ENCODE measurements at places on chromosomes 1 and 21.

DNA sequence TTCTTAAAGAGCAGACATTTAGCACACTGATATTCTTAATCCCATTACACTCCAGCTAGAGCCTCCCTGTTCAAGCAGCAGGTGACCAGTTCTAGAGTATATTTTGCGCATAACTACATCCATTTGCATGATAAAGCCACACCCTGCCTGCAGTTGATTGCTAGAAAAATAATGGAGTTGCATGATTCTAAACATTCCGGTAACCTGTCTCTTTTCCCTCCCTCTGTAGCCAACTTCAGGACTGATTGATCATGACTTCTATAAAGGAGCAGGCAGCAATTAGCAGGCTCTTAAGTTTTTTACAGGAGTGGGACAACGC is 14.9 kb downstream of the ARMH1 start:
- DNase-seq, result no peak

DNA sequence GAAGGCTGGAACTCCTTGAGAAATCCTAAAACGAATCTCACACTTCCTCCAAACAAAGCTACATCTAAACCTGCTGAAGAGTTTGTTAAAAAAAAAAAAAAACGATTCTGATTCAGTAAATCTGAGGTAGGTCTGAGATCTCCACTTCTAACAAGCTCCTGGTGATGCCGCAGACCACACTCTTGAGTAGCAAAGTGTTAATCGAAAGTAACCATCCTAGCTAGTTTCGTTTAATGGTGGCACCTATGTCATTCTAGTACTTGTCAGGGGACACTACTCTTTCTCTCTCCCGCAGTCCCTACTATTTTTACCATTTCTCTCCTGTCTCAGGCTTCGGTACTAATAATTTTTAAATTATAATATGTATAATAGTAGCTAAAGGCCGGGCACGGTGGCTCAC is 2.1 kb downstream of the CLCC1 start:
- no peak for DNase-seq

DNA sequence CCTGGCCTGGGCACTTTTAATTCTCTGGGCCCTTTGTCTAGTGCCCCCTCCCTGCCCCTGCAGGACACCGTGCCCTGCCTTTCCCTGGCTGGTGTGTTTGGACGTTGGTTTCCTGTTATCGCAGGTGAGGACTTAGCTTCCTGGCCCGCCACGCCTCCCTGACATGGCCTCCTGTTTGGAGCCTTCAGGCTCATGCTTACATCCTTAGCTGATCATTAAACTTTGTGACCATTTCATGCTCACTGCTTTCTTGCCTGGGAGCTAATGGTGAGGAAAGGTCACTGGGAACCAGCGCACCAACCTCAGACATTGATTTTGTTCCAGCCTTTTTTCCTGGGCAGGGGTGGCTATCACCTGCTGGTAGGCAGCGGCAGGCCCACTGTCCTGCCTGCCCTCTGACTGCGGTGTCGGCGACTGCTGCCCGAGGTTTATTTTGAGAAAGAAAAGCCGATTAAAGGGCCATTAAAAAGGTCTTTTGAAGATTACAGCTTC is 3.7 kb downstream of the PFKL start:
- no peak for DNase-seq

- peak; percentile 23 for DNase-seq
Observed at GRCh38 chr1:21012937-21013336, 163.8 kb downstream of the EIF4G3 start.

DNA sequence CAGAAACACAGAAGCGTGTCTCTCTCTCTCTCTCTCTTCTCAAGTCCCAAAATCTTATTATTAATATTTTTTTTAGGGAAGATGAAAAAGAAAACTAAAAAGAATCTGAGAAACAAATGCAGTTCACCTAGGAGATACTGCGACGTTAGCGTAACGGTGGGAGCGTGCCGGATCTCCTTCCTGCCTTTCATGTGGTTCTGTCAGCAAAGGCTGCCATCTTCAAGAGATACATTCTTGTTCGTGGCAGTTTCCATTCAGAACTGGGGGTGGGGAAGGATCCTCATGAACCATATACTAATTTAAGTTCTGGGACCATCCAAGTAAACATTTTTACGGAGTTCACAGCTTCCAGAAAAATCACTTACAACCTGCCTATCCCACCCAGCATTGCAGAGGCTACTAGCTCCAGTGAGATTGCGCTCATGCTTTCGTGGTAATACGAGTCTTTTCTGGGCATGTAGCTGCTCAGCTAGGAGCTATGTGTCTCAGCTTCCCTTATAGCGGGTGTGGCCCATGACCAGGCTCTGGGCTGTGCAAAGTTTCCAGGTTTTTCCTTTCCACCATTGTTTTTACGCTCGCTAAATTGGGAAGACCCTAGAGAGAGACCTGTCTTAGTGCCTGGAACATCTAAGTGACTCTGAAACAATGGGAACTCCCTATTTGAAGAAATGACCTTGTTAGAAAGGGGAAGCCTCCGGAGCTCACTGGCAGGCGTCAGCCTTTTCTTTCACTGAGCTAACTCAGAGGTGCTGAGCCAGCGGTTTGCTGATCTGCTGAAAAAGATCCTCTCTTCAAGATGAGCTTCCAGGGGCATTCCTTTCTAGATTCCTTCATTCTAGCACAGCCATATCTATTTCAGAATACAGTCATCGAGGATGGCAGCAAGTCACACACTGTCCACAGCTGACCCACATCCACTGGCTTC is 17.3 kb downstream of the SLAMF1 start:
- DNase-seq, result no peak

- no peak for DNase-seq
Observed at GRCh38 chr1:2384941-2385481, 6.3 kb downstream of the MORN1 start.

DNA sequence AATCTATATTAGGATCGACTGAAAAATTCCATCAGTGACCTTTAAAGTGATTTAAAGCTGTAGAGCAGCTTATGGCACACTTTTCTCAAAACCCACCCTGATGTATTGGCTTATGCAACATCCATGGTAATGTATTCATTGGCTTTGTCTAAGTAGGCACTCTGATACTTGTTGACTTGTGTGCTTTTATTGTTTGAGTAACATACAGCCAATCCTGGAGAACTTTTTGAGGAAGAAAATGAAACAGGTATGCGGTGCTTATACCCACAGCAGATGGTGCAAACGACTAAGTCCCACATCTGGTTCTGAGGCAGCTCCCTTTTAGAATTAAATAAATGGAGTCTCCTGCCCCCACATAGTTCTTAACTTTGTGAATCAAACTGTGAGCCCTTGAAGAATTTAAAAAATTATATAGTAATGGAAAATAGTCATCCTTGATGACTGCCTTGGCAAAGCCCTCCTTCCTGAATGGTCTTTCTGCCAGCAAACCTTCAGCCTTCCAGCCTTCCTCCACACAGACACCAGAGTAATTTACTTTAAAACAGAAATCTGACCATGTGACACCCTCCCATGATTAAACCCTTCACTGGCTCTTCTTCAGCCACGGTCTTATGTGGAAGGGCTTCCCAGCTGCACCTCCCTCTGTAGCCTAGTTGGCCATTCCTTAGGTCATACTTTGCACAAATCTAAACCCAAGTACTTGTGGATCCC is 116.0 kb downstream of the BCAR3 start:
- no peak for DNase-seq

- no peak for DNase-seq
Observed at GRCh38 chr1:31627930-31628559, 10.6 kb downstream of the HCRTR1 start.

DNA sequence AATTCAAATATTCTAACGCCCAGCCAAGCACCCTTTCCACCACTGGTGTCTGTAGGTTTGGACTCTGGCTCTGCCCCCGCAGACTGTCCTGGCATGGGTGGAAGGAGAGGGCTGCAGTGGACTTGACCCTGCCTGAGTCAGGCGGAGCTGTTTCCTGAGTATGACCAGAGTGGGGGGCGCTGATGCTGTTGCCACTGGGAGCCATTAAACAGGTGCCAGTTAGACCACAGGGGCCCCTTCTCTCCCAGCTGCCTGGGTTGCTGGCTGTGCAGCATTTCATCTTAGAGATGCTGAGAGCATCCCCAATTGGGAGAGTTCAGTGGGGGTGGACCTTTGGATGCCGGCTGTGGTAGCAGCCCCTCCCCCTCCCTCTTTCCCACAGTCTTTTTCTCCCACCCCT is 539.5 kb downstream of the MATN1 start:
- no peak for DNase-seq

GRCh38 chr1:230148768-230149469 is 81.9 kb downstream of the GALNT2 start:
- DNase-seq, result no peak

DNA sequence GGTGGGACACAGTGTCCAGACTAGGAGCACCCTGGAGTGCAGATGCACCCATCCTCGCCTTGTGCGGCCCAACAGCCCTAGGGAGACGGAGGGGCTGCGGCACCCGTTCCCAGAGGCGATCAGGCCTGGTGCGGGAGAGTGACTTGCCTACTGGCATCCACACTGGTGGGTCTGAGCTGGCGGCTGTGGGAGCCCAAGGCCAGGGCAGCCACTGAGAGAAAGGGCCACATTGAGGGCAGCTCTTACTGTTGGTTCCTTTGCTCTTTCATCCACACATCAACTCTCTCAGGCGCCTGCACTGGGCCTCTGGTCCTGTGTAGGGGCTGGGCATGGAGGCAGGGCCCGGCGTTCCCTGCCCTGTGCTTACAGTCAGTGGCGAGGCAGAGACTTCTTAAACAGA is 8.6 kb downstream of the PODN start:
- DNase-seq, result no peak

GRCh38 chr1:204923201-204923600 is 52.5 kb downstream of the NFASC start:
- no peak for DNase-seq

DNA sequence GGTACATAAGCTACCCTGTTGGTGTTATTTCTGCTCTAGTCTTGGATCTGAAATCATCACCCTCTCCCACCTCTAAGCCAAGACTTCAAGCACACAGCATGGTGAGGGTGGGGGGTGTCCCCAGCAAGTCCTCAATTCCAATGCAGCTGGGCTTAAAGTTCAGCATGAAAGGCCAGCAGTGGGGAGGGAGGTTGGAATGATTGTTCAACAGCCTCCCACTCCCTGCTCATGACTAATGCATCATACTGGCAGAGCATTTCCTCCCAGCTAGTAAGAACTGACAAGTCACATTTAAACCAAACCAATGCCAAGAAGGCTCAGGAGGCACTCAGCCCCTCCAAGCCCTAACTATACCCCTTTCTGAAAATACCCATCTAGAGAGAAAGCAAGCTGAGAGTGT is 50.1 kb downstream of the TIAM1 start:
- DNase-seq, result peak; percentile 19

DNA sequence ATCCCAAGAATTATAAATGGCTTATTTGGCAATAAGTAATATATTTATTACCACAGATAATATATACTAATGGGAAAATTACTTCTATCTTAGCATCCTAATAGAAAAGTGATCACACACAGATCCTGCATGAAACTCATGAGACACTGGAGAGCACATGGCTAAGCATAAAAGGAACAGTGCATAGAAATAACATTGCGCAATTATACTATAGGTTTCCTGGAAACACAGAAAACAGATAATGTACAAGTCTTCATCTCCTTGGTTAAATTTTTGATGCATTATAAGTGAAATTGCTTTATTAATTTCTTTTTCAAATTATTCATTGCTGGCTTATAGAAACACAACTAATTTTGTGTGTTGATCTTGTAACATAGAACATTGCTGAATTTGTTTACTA is 210.4 kb downstream of the USH2A start:
- no peak for DNase-seq

DNA sequence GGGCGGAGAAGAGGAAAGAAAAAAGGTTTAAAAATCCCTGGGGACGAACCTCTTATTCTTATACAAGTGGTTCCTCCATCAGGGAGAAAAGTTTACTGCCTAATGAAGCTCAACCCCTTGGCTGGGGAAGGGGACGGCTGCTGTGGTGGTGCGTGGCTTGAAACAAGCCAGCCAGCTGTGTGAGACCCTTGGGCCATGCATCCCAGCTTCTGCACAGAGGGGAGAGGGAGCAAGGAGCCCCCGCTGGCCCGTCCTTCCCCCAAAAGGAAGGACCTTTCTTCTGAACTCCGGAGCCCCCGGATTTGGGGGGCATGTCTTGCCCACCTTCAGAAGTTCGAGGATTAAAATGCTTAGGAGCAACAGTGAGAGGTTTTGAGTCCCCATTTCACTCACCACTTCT is 67.3 kb downstream of the STUM start:
- no peak for DNase-seq

DNA sequence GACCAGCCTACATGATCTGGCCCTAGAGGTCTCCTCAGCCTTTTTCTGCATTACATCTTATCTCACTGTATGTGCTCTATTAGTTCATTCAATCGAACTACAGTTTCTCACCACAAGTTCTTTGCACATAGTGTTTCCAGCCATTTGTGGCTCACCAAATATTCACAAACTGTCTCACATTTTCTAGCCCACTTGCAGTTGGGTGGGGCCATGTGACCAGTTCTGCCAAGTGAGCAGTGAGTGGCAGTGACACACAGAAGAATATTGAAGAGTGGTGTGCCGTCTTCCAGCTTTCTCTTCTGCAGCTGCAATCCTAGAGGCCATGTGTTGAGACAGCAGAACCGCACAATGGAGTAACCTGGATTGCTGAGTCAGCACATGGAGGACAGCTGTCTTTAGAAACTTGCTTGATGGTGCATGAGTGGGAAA is 103.2 kb upstream of the ZNF644 start:
- DNase-seq, result no peak

- DNase-seq, result no peak
Observed at GRCh38 chr1:14983277-14983676, 170.3 kb upstream of the TMEM51 start.
